MM.1S (cell line): ENCODE measurements at places on chromosomes 11 and 22.

- H3K36me3 ChIP-seq, result no peaks in the 10 kb centered on the region
- no peak overlapping the region for H3K4me3 ChIP-seq
- no peaks in the 10 kb centered on the region for H3K27me3 ChIP-seq
- no peak overlapping the region for H3K27ac ChIP-seq
- no peaks in the 10 kb centered on the region for H3K4me1 ChIP-seq
- DNase-seq, result no peak
Measured at GRCh38 chr11:116467823-116468222, 305.0 kb downstream of the BUD13 start.

- H3K4me1 ChIP-seq, result no peaks in the 10 kb centered on the region
- no peaks in the 10 kb centered on the region for H3K27me3 ChIP-seq
- no peak for DNase-seq
- no peak overlapping the region for H3K27ac ChIP-seq
- H3K4me3 ChIP-seq, result no peak overlapping the region
Measured at GRCh38 chr11:8327761-8328192, 64.1 kb upstream of the LMO1 start.

DNA sequence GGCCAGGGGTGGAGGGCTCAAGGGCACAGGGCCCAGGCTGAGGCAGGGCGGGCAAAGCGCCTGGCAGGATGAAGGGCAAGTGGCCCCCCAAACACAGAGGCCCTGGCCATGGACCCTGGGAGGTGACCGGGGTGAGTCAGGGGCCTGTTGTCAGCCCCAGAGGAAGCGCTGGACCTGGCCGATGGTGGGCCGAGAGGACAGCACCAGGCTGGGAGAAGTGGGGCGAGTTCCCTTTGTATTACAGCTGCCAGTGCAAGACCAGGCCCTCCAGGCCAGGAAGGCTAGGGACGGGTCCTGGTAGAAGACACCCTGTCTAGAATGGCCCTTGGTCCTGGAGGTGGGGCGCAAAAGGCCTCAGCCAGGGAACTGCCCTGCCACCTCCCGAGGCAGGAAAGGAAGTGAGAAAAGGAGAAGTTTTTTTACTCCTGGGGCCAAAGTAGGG is 12.8 kb downstream of the CXCR5 start:
- no peaks in the 10 kb centered on the region for H3K36me3 ChIP-seq
- H3K4me1 ChIP-seq, result peaks cover 16% of the 10 kb centered on the region

DNA sequence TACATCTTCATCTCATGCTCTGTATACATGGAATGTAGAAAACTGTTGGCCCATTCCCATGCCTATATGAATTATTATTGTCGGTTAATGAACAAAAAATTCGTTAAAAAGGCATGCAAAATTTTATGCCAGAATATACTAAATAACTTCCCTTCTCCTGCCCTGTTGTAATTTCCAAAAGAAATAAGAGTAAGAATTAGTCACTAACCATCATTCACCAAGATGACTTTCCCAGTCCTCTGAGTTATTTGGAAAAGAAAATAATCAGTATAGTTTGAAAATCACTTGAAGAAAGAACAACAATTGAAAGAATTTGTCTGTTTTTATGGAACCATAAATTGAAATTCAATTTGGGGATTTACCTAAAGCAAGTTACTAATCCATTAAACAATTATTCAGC is 1149.1 kb upstream of the RAG2 start:
- H3K36me3 ChIP-seq, result no peaks in the 10 kb centered on the region
- no peaks in the 10 kb centered on the region for H3K27me3 ChIP-seq
- no peaks in the 10 kb centered on the region for H3K4me1 ChIP-seq
- no peak overlapping the region for H3K4me3 ChIP-seq
- no peak for DNase-seq
- H3K27ac ChIP-seq, result no peak overlapping the region

DNA sequence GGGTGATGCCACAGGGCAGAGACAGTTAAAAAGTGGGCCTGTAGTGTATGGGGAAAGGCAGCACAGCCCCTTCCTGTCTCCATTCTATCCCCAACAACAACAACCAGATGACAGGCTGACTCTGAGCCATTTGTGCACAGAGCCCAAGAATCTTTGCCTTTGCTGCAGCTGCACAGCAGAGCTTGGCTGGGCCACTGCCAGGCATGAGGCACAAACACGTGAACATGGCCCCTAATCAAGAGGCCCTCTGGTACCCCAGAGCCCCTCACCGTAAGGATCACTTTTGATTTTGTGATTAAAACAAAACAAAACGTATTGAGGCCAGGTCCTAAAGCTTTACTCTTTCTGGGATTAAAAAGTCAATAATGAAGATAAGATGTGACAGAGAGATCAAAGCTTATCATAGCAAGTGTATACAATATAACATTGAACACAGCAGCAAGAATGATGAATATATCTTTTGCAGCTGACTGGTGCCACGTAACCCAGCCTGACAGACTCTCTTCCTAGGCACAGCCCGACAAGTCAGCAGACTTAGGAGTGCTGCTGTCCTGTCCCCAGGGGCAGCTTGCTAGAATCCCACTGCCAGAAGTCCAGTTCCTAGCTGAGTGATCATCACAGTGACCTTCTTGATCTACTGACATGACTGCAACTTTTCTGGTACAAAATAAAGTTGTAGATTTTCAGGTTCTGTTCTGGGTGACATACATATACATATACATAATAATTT is 117.8 kb downstream of the SERGEF start:
- H3K4me1 ChIP-seq, result no peaks in the 10 kb centered on the region
- H3K4me3 ChIP-seq, result no peak overlapping the region
- no peaks in the 10 kb centered on the region for H3K36me3 ChIP-seq
- H3K27ac ChIP-seq, result no peak overlapping the region
- no peak for DNase-seq

DNA sequence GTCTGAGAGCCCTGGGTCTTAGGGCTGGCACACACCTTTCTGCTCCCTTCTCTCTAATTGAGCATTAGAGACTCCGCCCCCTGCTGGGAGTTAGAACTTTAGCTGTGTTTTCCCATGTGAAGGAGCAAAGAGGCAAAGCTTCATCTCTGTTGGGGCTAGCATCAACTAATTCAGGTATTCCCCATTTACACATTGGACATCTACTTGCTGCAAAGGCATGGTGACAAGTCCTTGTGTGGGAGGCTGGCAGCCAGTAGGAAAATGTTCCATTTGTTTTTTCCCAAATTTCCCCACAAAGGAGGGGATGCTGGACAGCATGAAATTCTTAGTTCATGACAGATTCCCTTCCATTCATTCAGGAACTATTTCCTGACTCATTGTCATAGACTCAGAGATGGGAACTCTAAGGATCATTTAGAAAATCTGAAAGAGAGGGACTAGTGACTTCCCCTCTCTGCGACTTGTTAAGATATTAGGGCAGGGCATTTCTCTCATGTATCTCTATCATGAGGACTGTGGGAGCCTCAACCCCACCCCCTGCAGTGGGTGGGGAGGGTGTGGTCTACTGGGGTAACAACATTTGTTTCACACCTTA is 3.6 kb downstream of the CD44 start:
- no peaks in the 10 kb centered on the region for H3K27me3 ChIP-seq
- peak; percentile 59 for DNase-seq
- peak overlapping the region; percentile 47 for H3K4me3 ChIP-seq
- H3K36me3 ChIP-seq, result no peaks in the 10 kb centered on the region
- H3K4me1 ChIP-seq, result peaks cover 60% of the 10 kb centered on the region

GRCh38 chr11:78256962-78257361 is 68.2 kb downstream of the USP35 start:
- no peak for DNase-seq
- H3K36me3 ChIP-seq, result no peaks in the 10 kb centered on the region
- H3K4me1 ChIP-seq, result no peaks in the 10 kb centered on the region
- H3K27ac ChIP-seq, result no peak overlapping the region

DNA sequence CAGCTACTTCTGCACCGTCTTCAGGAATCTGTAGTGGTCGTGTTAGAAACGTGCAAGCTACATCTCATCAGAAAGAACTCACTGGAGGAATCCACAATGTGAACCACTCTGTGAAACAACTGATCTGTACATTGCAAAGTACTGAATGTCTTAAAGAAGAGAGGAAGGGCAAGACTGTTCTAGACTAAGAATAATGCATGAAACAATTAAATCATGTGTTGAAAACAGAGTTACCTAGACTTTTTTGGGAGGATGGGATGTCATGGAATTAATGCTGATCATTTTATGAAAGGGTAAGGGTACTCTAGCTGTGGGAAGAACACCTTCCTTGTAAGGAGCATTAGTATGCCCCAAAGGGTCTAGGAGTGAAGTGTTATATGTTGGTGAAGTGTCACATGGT is 60.6 kb upstream of the YPEL1 start:
- H3K27ac ChIP-seq, result no peak overlapping the region
- H3K36me3 ChIP-seq, result no peaks in the 10 kb centered on the region; the same call in none of the 2 replicates
- no peak overlapping the region for H3K4me3 ChIP-seq
- no peaks in the 10 kb centered on the region for H3K27me3 ChIP-seq
- H3K4me1 ChIP-seq, result no peaks in the 10 kb centered on the region

- no peaks in the 10 kb centered on the region for H3K36me3 ChIP-seq
- no peak overlapping the region for H3K4me3 ChIP-seq
- peak; percentile 79 for DNase-seq
- peaks cover 16% of the 10 kb centered on the region for H3K4me1 ChIP-seq
- no peaks in the 10 kb centered on the region for H3K27me3 ChIP-seq
- H3K27ac ChIP-seq, result peak overlapping the region; percentile 54; the same call in 1 of the 2 replicates
Measured at GRCh38 chr11:40241524-40242051, 1217.9 kb downstream of the LRRC4C start.

DNA sequence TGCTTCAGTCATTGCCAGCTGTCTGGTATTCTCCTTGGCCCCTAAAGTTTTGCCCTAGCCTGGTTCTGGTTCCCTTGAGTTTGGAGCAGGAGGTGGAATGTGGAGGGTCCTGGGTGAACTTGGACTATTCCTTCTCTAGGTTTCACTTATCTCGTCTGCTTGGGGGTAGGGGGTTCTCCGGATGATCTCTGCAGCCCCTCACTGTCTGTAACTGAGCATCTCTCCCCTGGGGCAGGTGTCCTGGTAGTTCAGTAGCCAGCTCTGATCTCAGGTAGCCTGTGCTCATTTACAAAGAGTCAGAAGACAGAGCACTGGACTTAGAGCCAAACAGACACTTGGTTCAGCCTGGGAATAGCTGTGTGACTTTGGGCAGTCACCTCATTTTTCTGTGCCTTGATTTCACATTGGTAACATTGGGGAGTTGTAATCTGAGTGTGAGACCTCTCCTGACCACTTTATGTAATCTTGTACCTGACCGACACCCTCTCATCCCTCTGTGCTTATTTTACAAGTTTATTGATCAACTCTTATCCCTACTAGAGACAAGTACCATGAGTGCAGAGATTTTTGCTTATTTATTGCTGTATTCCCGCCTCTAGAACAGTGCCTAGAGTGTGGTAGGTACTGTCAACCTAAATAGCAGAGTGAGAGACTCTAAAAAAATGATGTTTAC is 804 bp downstream of the CCDC134 start:
- H3K27me3 ChIP-seq, result no peaks in the 10 kb centered on the region
- no peaks in the 10 kb centered on the region for H3K36me3 ChIP-seq
- DNase-seq, result peak; percentile 26

GRCh38 chr11:12280838-12281565 is 96.4 kb upstream of the PARVA start:
- DNase-seq, result no peak
- H3K36me3 ChIP-seq, result no peaks in the 10 kb centered on the region
- no peak overlapping the region for H3K27ac ChIP-seq

- H3K4me3 ChIP-seq, result no peak overlapping the region
- DNase-seq, result no peak
- no peaks in the 10 kb centered on the region for H3K27me3 ChIP-seq
- no peaks in the 10 kb centered on the region for H3K4me1 ChIP-seq
- no peak overlapping the region for H3K27ac ChIP-seq
Measured at GRCh38 chr11:86639137-86639536, 33.3 kb downstream of the ME3 start.

DNA sequence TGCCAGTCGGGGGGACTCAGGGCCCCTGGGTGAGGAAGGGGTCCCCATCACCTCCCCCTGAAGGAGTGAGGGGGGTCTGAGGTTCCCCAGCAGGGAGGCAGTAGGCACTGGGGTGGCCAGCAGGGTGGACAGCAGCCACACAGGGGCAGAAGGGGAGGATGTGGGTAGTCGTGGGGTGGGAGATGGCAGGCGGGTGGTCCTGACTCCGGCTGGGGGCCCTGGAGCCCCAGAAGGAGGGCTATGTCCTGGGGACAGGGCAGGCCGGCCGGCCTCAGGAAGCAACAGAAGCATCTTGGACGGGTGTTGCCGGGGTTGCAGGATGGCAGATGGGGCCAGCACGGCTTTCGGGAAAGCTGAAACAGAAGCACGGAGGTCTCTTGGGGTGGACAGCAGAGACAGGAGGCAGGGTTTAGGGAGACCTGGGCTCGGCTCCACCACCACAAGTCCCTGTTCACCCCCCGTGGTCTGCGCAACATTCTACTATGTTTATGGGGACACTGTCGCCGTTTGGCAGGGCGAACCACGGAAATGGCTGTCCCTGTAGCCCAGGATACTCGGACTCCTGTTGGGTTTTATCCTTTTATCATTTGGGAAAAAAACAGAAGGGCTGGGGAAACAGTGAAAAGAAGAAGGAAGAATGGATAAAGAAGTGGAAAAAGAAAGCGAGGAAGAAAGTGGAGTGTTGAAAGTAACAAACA is 14.1 kb downstream of the VWCE start:
- no peak overlapping the region for H3K27ac ChIP-seq
- H3K36me3 ChIP-seq, result no peaks in the 10 kb centered on the region
- H3K4me1 ChIP-seq, result peaks cover 4% of the 10 kb centered on the region; the same call in 1 of the 2 replicates
- peaks cover 9% of the 10 kb centered on the region for H3K27me3 ChIP-seq
- DNase-seq, result no peak

- no peak for DNase-seq
- no peak overlapping the region for H3K4me3 ChIP-seq
- no peaks in the 10 kb centered on the region for H3K36me3 ChIP-seq
- no peak overlapping the region for H3K27ac ChIP-seq
- H3K4me1 ChIP-seq, result no peaks in the 10 kb centered on the region
- H3K27me3 ChIP-seq, result peaks cover 20% of the 10 kb centered on the region
Measured at GRCh38 chr11:62974848-62975522, 9.8 kb downstream of the SLC22A6 start.

GRCh38 chr11:20861322-20861721 is 191.9 kb downstream of the NELL1 start:
- H3K27me3 ChIP-seq, result no peaks in the 10 kb centered on the region
- no peaks in the 10 kb centered on the region for H3K4me1 ChIP-seq
- no peaks in the 10 kb centered on the region for H3K36me3 ChIP-seq
- H3K4me3 ChIP-seq, result no peak overlapping the region
- no peak overlapping the region for H3K27ac ChIP-seq

DNA sequence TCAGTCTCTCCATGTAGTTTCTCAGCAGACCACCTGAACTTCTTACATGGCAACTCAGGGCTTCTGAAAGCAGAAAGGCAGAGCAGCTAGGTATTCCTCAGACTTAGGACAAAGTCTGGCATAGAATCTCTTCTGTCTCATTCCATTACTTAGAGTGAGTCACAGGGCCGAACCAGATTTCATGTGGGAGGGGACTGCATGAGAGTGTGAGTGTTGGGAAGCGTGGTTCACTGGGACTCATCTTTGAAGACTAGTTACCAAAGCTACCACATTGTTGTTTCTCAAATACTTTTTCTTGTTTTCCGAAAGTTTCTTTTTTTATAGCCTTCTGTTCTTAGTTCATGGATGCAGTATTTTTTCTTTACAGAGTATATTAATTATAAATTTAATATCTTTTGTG is 36.1 kb upstream of the SCN3B start:
- H3K36me3 ChIP-seq, result no peaks in the 10 kb centered on the region
- H3K4me1 ChIP-seq, result peaks cover 4% of the 10 kb centered on the region; the same call in 1 of the 2 replicates
- H3K27me3 ChIP-seq, result no peaks in the 10 kb centered on the region
- DNase-seq, result no peak
- H3K4me3 ChIP-seq, result no peak overlapping the region
